ENCODE measurements at places on chromosomes 3 and 15. TPM values are rescaled to one million over a fixed set of nuclear protein-coding genes. Genes with fewer than 3 reads are reported as not detected.

The ZNF620 gene
- 2.2 TPM for total RNA-seq

The ARL6 gene
- total RNA-seq: 2.5 TPM

The SI gene
- not detected for total RNA-seq

The INSYN1 gene
- total RNA-seq: 4.8 TPM

The BUB1B gene
- total RNA-seq: not detected

DNA sequence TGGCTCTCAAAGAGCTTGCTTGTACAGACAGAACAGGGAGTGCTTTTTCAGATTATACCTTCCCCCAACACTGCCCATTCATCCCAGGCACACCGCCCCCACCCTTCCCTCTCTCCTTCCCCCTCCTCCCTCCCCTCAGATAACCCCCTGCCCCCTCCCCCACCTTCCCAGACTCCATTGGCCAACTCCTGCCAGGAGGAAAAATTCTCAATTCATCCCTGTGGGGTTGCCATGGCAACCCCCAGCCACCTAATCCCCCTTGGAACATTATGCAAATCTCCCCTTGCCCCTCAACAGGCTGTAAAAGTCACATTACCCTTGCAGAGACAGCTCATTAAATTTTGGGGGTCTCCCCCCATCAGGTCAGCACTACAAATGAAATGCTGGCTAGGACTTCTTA, 14.3 kb downstream of the TLE3 start:
- no peak overlapping the region for H3K27ac ChIP-seq
- no peak for DNase-seq
- no peaks in the 10 kb centered on the region for H3K27me3 ChIP-seq

- DNase-seq: no peak
- no peaks in the 10 kb centered on the region for H3K27me3 ChIP-seq
- no peaks in the 10 kb centered on the region for H3K4me1 ChIP-seq
- no peaks in the 10 kb centered on the region for H3K36me3 ChIP-seq
Measured at GRCh38 chr3:131239267-131239666, 142.3 kb upstream of the NUDT16 start.

GRCh38 chr3:186807231-186807630, 949 bp upstream of the RFC4 start:
- peak overlapping the region; percentile 94 for H3K27ac ChIP-seq
- H3K4me1 ChIP-seq: peaks cover 10% of the 10 kb centered on the region
- H3K27me3 ChIP-seq: no peaks in the 10 kb centered on the region
- H3K4me3 ChIP-seq: peak overlapping the region; percentile 98

GRCh38 chr3:194323785-194324735, 27.1 kb downstream of the CPN2 start:
- no peaks in the 10 kb centered on the region for H3K27me3 ChIP-seq
- H3K4me3 ChIP-seq: peak overlapping the region; percentile 63
- peaks cover 23% of the 10 kb centered on the region for H3K4me1 ChIP-seq
- peak overlapping the region; percentile 89 for H3K27ac ChIP-seq
- H3K36me3 ChIP-seq: no peaks in the 10 kb centered on the region
- DNase-seq: peak; percentile 88

GRCh38 chr15:86055688-86056087, 24.0 kb upstream of the AGBL1 start:
- no peak overlapping the region for H3K4me3 ChIP-seq
- H3K36me3 ChIP-seq: no peaks in the 10 kb centered on the region
- H3K4me1 ChIP-seq: no peaks in the 10 kb centered on the region
- no peaks in the 10 kb centered on the region for H3K27me3 ChIP-seq
- no peak overlapping the region for H3K27ac ChIP-seq

DNA sequence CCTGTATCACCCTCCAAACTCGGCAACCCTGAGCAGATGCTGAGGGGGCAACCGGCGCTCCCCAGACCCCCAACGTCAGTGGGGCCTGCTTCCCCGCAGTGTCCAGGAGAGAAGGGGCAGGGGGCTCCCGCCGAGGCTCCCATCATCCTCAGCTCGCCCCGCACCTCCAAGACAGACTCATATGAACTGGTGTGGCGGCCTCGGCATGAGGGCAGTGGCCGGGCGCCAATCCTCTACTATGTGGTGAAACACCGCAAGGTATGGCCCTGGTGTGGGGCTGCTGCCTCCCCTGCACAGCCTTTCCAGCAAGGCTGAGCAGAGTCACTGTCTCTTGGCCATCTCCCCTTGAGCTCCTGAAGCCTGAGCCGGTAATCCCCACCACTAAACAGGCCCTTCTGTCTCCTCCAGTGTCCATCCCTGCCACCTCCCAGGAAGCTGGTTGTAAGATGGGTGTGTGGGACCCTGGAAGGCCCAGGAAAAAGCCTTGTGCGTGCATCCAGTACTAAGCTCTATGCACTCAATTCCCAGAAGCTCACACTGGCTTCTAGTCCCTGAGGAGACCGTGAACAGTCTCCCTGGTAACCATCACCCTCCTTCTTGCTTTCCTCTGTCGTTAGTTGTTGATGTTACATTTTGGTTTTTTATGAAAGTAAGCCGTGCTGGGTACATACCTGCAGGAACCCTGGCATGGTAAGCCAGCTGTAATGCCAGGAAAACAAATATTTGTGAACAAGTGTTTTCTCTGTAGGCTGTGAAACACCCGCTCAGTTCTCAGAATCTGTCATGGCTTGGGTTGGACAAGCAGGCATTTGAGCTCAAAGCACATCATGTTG, 63.3 kb downstream of the BOC start:
- no peaks in the 10 kb centered on the region for H3K27me3 ChIP-seq
- DNase-seq: no peak
- H3K27ac ChIP-seq: no peak overlapping the region
- no peaks in the 10 kb centered on the region for H3K36me3 ChIP-seq
- no peaks in the 10 kb centered on the region for H3K4me1 ChIP-seq

DNA sequence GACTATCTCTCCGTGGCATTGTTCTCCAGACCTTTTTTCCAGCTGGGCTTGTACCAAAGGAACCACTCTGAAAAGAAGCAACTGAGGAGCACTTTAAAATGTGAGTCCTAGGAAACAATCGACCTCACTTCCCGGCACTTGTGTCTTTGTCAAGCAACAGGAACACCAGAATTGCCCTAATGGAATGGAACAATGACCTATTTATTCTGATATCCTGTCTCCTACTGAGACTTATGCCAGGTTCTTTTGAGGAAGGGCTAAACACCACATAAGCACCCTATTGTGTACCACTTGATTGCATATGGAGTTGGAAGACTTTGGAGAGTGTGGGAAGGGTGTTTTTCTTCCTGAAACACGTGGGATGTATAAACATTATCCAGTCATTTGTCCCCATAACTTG, 56.8 kb upstream of the TGFBR2 start:
- no peak overlapping the region for H3K4me3 ChIP-seq
- H3K27ac ChIP-seq: no peak overlapping the region
- no peak for DNase-seq
- H3K4me1 ChIP-seq: no peaks in the 10 kb centered on the region
- H3K27me3 ChIP-seq: no peaks in the 10 kb centered on the region

DNA sequence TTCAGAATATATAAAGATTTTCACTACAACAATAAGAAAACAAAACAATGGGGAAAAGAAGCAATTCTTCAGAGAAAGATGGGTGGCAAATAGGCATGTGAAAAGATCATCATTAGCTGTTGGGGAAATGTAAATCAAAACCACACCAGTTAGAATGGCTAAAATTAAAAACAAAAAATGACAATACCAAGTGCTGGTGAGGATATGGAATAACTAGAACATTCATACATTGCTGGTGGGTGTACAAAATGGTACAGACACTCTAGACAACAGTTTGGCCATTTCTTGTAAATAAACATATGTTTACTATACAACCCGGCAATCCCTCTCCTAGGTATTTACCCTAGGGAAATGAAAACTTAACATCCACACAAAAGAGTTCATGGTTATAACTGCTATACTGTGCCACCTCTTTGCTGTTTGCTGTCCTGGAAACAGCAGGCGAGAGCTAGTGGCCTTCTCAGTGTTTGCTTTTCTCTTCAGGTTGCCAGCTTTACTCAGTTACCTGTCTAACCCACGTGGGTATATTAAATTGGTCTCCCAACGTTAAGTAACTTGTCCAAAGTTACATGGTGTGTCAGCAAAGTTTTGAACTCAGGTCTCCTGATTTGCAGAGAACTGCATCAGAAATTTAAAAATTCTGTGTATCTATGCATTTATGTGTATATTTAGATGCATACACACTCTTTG, 4.6 kb upstream of the NIT2 start:
- no peak overlapping the region for H3K27ac ChIP-seq
- DNase-seq: no peak
- peaks cover 3% of the 10 kb centered on the region for H3K4me1 ChIP-seq

DNA sequence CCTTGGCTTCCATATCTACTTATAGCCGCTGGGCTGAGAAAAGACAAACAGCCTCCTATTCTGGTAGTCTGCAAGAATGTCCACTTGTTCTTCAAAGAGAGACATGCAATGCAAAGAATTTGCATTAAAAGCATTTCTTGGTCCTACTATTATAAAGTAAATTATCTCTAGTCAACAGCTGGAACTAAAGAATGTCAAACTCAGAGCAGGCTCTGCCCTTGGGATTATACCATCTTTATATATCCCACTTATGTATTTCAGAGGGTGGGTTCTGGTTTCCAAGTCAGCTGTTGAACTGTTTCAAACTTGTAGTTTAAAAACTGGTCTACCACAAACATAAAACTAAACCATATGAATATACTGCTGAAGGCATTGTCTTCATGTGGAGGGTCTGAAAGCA, 7.0 kb upstream of the ACTC1 start:
- H3K27ac ChIP-seq: no peak overlapping the region
- H3K27me3 ChIP-seq: peaks cover 1% of the 10 kb centered on the region
- peaks cover 22% of the 10 kb centered on the region for H3K4me1 ChIP-seq

DNA sequence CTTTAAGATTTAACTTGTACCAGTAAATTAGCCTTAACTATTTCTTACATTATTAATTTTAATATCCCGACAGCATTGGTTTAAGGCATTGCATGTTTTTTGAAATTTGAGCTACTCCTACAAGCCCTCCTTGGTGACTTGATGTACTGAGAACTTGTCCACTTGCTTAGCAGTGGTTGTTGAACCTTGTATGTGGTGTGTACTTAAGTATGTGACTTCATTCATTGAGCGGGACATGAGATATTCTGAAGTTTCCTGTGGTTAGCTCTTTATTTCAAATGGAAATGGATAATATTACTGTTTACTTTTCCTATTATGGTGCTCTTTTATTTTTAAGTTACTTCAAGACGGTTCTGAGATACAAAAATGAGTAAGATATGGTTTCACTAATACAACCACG, 3.6 kb upstream of the COL6A5 start:
- H3K36me3 ChIP-seq: no peaks in the 10 kb centered on the region
- peaks cover 8% of the 10 kb centered on the region for H3K27me3 ChIP-seq
- H3K27ac ChIP-seq: no peak overlapping the region
- H3K4me3 ChIP-seq: no peak overlapping the region

GRCh38 chr15:50813865-50814264, 48.4 kb upstream of the SPPL2A start:
- no peak overlapping the region for H3K27ac ChIP-seq
- no peaks in the 10 kb centered on the region for H3K27me3 ChIP-seq

GRCh38 chr15:76332796-76333195, 3.8 kb upstream of the ISL2 start:
- no peak overlapping the region for H3K4me3 ChIP-seq
- H3K4me1 ChIP-seq: peaks cover 25% of the 10 kb centered on the region
- H3K27ac ChIP-seq: no peak overlapping the region
- no peaks in the 10 kb centered on the region for H3K36me3 ChIP-seq
- H3K27me3 ChIP-seq: peaks cover 52% of the 10 kb centered on the region
- DNase-seq: no peak

- no peak overlapping the region for H3K27ac ChIP-seq
- no peaks in the 10 kb centered on the region for H3K27me3 ChIP-seq
- peaks cover 11% of the 10 kb centered on the region for H3K36me3 ChIP-seq
- H3K4me3 ChIP-seq: no peak overlapping the region
Measured at GRCh38 chr3:50652709-50653108, 22.0 kb upstream of the DOCK3 start.

- H3K27ac ChIP-seq: no peak overlapping the region
- H3K36me3 ChIP-seq: no peaks in the 10 kb centered on the region
- no peak for DNase-seq
- no peaks in the 10 kb centered on the region for H3K27me3 ChIP-seq
- H3K4me3 ChIP-seq: no peak overlapping the region
Measured at GRCh38 chr15:38904298-38904697, 339.7 kb upstream of the RASGRP1 start.

GRCh38 chr15:101062471-101063171, 143.5 kb downstream of the LRRK1 start:
- peaks cover 26% of the 10 kb centered on the region for H3K36me3 ChIP-seq
- no peaks in the 10 kb centered on the region for H3K4me1 ChIP-seq
- no peak overlapping the region for H3K4me3 ChIP-seq
- DNase-seq: no peak

- no peak overlapping the region for H3K27ac ChIP-seq
- H3K27me3 ChIP-seq: no peaks in the 10 kb centered on the region
- H3K4me3 ChIP-seq: no peak overlapping the region
Measured at GRCh38 chr15:92421976-92422375, 28.3 kb downstream of the ST8SIA2 start.

- H3K36me3 ChIP-seq: no peaks in the 10 kb centered on the region
- peak overlapping the region; percentile 94 for H3K4me3 ChIP-seq
- H3K4me1 ChIP-seq: peaks cover 53% of the 10 kb centered on the region
- no peaks in the 10 kb centered on the region for H3K27me3 ChIP-seq
Measured at GRCh38 chr3:69741032-69741767, 1.9 kb downstream of the MITF start.

DNA sequence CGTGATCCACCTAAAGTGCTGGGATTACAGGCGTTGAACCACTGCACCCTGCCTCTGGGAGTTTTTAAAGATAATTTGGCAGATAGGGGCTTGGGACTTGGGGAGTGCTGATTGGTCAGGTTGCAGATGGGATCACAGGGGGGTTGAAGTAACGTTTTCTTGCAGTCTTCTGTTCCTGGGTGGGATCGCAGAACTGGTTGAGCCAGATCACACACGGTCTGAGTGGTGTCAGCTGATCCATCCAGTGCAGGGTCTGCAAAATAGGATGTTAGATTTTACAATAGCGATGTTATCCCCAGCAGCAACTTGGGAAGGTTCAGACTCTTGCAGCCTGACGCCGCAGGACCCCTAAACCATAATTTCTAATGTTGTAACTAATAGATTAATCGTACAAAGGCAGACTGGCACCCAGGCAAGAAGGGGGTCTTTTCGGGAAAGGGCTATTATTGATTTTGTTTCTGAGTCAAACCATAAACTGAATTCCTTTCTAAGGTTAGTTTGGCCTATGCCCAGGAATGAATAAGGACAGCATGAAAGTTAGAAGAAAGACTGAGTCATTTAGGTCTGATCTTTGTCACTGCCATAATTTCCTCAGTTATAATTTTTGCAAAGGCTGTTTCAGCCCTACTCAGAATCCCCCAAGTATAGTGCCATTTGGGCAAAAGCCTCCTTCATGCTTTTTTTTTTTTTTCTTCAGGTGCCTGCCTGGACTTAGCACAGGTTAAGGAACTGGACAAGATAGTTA, 1.5 kb upstream of the CA12 start:
- no peaks in the 10 kb centered on the region for H3K36me3 ChIP-seq
- DNase-seq: no peak
- peaks cover 13% of the 10 kb centered on the region for H3K4me1 ChIP-seq
- peaks cover 3% of the 10 kb centered on the region for H3K27me3 ChIP-seq

- no peaks in the 10 kb centered on the region for H3K4me1 ChIP-seq
- DNase-seq: no peak
- H3K27ac ChIP-seq: no peak overlapping the region
- H3K27me3 ChIP-seq: no peaks in the 10 kb centered on the region
- no peaks in the 10 kb centered on the region for H3K36me3 ChIP-seq
Measured at GRCh38 chr15:89822026-89822425, 7.4 kb upstream of the ANPEP start.
